ENCODE measurements at places on chromosomes 7 and 10.
A peak's percentile ranks its signal among the peaks of the same experiment; 100 is the strongest.

DNA sequence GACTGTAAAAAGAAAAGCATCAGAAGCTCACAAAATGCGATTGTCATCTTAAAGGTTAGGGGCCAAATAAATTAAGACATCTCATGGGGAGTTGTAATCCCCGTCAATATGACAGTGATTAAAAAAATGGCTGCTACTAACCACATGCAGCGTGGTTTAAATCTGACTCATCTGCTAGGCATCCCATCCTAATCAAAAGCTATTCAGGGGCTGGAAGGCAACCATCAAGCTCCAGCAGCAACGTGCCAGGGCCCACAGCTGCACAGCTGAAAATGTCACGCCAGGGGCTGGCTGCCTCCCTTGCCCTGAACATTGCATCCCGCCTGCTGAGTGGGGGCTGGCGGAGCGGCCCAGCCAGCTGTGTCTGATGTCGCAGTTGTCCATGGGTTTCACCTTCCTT lies 66.3 kb upstream of the FRMD4A start:
- DNase-seq: no peak

- no peak for DNase-seq
Observed at GRCh38 chr7:29091715-29092114, 54.6 kb downstream of the CPVL start.

DNA sequence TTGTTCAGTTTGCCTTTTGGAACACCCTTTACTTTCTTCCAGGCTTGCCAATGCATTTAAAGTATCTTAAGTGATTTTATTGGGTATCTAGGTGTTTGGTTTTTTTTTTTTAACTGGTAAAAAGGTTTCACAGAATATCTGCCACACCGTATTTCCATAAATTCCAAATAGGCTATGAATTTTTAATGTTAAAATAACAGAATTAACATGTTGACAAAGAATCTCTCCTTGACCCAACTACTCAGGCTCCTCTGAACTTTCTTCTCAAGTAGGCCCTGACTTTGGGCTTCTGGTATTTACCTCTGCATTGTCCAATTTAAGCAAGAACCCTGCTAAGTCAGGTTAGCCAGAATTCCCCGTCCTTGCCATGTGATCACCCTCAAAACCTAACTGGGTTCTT lies 61.2 kb upstream of the PLA2G12B start:
- no peak for DNase-seq

- no peak for DNase-seq
Observed at GRCh38 chr7:72275382-72276070, 136.6 kb downstream of the CALN1 start.

DNA sequence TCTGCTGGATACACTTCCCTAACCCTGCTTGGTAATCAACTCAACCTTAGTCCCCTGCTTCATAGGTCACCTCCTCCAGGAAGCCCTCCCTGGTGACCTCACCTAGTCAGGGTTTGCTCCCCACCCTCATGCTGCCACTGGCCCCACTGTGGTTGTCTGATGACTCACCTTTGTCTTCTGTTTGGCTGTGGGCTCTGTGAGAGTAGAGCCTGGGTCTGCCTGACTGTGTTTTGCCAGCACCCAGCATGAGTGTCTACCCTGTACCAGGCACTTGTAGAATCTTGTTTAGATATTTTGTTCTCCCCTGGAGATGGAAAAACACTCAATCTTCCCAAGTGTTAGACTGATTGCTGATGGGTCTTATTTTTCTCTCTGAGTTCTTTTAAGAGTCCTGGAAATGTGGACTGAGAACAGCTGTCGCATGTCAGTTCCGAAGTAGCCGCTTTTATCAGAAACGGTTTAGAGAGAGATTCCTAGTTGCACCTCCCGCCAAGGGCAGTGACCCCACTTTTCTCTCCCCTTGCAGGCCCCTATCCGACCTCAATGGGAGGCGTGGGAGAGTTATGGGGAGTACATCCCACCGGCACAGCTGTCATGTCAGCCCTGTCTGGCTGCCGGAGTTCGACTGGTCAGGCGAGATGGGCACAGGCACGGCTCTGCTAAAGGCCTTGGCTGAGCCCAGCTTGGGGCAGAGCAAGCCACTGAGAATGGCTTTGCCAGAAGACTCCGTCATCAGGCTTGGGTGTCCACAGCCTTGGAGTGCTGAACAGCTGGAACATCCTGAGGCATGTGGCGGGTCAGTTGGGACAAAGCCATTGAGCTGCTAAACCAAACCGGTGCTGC lies 134.3 kb downstream of the GRK5 start:
- DNase-seq: peak; percentile 24
